ENCODE measurements at places on chromosomes 3 and 15.

DNA sequence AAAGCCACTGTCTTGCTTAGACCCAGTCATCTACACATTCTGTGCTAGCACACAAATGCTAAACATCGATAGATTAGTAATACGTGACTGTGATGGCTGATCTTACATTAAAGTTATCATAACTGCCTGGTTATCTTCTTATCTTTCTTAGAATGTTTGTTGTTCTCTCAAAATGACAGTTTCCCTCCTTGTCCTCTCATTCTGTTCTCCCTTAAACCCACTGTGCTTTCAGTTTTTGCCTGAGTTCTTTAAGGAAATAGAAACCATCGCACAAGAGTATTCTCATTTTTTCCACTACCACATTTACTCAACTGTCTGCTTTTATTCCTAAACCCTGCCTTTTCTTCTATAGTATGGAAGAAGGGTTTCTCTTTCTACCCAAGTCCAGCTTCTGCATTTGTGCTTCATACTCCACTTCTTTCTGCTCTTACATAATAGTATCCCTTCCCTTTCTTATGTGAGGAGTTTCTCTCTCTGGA is 17.1 kb downstream of the STX19 start:
- no peak for DNase-seq

- no peak for DNase-seq
Observed at GRCh38 chr3:40200692-40201316, 108.7 kb upstream of the EIF1B start.

GRCh38 chr15:42156243-42156922 is at the start of gene PLA2G4F:
PLA2G4F (minus strand) TSS chr15:42156636; CDS start chr15:42156549, 87 bp downstream.
- no peak for DNase-seq

GRCh38 chr15:101359365-101359947 is 64.4 kb upstream of the SNRPA1 start:
- no peak for DNase-seq

GRCh38 chr3:114466251-114466650 is 172.4 kb downstream of the TIGIT start:
- no peak for DNase-seq
